ENCODE measurements at places on chromosomes 4 and X.

DNA sequence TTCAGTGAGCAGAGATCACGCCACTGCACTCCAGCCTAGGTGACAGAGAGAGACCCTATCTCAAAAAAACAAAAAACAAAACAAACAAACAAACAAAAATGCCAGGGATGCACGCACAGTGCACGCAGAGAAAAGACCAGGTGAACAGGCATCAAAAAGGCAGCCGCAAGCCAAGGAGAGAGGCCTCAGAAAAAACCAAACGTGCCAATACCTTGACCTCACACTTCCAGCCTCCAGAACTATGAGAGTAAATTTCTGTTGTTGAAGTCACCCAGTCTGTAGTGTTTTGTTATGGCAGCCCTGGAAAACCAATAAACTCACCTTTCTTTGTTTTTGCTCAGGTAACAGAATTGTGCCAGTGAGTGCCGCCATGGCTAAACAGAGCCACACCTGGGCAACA lies 66.0 kb downstream of the CHRNA9 start:
- no peak for DNase-seq

DNA sequence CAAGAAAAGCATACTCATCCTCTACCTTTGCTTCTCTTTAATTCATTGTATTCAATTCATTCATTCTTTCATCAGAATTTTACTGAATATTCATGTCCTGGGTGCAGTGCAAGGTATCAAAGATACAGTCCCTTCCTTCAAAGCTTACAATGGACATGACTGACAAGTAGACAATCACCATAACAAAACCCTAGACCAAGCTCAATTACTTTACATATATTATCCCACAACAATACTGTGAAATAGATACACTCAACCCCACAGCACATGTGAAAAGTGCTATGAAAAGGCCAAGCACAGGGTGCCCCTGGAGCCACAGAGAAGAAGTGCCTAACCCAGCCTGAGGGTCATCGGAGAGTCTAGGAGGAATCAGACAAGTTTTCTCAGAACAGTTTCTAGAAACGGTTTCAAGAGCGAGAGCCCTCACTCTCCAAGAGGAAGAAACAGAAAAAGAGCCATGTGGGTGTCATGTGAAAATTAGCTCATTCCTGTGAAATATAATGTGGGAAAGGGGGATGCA lies 15.3 kb downstream of the AMBN start:
- DNase-seq: no peak

GRCh38 chrX:85109235-85109634 lies 105.6 kb downstream of the APOOL start:
- DNase-seq: no peak

- no peak for DNase-seq
These were observed 146.2 kb downstream of the NPNT start for GRCh38 chr4:106041294-106042002.

DNA sequence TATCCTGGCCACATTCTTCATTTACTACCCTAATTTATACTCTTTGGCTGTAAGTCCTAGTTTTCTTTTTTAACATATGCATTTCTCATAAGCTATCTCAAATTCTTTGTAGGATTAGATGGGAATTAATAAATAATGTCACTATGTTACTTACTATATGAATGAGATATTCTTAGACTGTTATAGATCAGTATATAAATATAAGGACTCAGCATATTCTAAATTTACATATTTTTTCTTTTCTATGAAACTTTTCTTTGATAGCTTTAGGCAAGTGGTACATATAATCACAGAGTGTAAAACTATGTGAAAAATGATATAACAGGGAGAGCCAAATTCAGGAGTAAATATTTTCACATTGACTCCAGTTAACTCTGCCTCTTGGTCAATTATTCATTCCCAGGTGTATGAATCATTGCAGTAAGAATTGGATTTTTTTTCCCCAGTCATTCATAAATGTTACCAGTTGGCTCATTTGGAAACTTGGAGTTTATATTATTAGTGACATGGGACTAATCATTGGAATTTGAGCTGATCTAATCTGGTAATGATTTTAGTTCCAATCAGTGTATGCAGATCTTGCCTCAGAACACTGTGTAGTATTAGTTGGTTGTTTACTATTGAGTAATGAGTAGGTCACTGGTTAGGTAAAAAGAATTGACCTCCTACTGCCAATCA lies 25.3 kb downstream of the FHIP1A start:
- DNase-seq: no peak

DNA sequence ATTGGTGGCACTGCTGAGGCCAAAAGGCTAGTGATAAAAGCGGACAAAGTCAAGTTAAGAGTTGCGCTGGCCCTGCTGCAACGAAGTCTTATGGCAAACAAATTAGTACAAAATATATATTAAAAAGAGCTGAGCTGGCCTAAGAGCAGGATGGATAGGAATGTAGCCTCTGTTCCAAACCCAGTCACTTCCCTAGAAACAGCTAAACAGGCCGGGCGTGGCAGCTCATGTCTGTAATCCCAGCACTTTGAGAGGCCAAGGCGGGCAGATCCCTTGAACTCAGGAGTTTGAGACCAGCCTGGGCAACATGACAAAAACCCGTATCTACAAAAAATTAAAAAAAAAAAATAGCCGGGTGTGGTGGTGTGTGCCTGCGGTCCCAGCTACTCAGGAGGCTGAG lies 32.4 kb upstream of the UGDH start:
- no peak for DNase-seq

DNA sequence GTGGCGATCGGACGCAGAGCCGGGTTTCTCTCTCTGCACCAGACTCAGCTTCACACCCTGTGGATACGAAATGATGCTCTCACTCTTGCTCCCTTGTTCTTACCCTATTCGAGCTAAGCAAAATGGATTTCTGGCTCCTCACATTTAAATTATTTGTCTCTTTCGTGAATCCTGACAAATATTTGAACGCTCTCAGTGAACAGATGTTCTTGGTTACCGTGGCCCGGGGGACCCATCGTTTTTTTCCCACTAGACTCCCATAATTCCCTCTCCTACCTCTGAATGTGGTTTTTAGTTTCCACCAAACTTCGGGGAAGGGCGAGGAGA lies 630 bp downstream of the SMARCA5 start:
- DNase-seq: no peak

- no peak for DNase-seq
These were observed 60.3 kb upstream of the DIPK2B start for GRCh38 chrX:45261005-45261404.

DNA sequence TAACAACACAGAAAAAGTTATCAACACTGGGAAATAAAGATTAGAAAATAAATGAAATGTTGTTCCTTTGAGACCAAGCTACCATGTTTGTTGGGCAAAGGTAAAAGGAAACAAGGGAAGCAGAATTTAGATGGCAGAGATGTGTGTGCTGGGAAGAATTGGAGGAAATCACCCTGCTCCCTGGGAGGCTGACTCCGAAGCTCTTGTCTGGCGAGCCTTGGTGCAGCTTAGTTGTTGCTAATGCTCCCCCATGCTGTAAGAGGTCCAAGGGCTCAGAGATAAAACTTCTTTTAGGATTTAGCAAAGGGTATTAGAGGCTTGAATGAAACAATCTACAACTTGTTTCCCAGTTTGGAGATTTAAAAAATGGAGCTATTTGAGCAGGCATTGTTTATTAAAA lies 123.8 kb upstream of the DDIT4L start:
- DNase-seq: no peak

GRCh38 chr4:82753238-82753637 lies 45.4 kb downstream of the SCD5 start:
- DNase-seq: no peak

DNA sequence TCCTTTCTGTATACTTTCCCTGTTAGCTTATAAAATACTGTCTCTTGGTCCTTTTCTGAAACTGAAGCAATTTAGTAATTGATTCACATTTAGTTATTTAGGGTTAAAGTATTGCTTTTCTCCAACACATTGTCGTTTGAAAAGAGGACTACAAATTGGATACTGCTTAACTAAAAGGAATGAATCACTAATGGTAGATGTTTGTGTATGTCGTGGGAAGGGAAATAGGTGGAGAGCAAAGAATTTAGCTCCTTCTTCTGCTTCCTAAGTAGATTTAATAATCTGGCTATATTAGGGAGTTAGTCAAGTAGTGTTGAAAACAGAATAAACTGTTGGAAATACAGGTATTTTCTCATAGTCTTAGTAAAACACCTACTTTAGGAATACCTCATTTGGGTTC lies 27.9 kb downstream of the SLAIN2 start:
- no peak for DNase-seq

- no peak for DNase-seq
These were observed 6.0 kb downstream of the SEL1L3 start for GRCh38 chr4:25856756-25857155.

- DNase-seq: no peak
These were observed 2222.3 kb upstream of the AGA start for GRCh38 chr4:179664430-179665027.

DNA sequence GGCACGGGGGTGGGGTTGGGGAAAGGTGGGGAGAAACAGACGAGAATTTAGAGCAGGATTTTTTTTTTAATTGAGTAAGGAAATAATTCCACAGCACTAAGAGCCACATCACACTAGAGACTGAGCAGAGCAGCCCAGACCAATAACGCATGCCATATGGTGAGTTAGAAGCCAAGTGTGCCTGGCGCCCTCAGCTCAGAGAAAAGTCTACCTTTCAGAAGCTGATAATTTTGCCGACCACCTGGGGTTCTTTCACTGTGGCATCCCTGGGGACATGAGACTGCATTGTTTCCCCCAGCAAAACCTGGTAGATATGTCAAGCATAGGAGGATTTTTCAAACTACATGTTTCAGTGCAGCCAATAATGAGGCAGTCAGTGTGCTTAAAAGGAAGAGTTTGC lies 516.8 kb downstream of the SMARCA1 start:
- no peak for DNase-seq

Measured in hematopoietic multipotent progenitor cell (in vitro differentiated cells).